Fibroblast of skin of scalp (primary cell): ENCODE measurements at places on chromosomes 12 and 14.

- no peak for DNase-seq
These were observed 56.4 kb downstream of the PTGER2 start for GRCh38 chr14:52370406-52370935.

- DNase-seq: no peak
These were observed 42.4 kb downstream of the FAM186A start for GRCh38 chr12:50353869-50354593.

DNA sequence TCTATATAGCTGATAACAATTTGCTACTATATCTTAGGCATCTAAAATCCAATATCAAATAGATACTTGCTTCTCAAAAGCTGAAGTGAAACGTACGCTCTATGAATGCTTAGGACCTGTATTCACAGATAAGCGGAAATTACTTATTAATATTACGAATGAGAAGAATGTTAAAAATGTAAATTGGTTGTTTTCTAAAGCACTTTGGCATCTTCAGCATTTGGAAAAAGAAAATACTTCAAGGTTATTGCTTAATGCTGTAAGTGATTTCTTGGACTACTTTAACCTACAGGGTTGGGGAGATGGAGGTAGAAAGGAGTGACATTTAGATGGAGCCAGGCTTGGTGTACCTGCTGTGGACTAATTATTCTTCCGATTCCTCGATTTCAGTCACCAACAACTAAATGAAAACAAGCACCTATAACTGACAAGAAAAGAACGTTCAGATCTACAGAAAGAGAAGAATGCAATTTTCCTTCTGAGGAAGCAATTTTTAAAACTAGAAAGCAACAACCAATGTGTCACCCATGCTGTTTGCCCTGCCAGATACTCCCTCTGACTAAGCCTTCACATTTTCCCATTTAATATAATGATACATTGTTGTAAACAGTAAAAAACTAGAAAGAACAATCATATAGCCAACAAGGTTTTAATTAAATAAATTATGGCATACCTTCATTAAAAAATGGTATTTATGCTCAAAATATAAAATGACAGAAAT lies 49.3 kb downstream of the SLC25A21 start:
- no peak for DNase-seq

DNA sequence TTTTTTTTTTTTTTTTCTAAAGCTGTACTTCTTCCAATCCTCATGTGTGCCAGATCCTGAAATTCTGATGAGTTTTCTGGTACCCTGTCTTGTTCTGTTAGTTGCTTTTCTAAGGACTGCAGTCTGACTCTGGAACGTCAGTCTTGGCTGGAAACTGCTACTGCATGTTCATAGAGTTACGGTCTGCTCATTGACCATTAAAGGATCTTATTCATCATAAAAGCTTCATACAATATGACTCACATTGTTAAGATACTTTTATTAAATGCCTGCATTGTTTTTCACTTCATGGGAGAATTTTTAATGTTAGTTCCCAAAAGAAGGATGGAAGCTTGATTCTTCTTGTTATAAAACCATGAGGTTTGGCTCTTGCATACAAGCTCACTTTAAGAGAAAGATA lies 233.6 kb downstream of the SYT10 start:
- DNase-seq: no peak
